ENCODE measurements at places on chromosomes 16 and 17.

DNA sequence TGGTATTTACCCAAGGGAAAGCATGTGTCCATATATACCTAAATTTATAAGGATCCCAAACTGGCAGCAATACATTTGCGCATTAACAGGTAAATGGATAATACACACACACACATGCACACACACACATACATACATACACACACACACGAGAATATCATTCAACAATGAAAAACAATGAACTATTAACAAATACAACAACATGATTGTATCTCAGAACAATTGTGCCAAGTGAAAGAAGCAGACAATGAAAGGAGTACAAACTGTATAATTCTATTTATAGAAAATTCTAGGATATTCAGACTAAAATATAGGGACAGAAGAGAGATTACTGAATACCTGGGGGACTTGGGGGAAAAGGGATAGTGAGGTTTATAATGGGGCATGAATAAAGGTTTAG is 323.0 kb downstream of the KCNJ2 start:
- no peak for DNase-seq

GRCh38 chr17:69762766-69763165 is 312.3 kb upstream of the KCNJ16 start:
- DNase-seq: no peak

DNA sequence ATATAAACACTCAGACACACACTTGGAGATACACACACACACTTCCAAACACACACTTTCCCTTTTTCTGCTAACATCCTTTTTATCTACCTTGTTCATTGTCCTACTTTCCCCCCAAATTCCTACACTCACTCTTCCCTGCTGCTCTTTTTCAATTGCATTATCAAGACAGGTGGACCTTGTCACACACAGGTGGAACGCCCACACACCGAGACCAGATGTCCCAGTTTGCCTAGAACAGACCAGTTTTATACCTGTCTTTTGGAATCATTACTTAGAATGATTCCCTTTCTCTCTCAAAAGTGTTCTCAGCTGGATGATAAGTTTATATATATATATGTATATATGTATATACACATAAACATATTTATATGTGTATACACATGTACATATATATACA is 50.7 kb upstream of the ARHGAP44 start:
- no peak for DNase-seq

DNA sequence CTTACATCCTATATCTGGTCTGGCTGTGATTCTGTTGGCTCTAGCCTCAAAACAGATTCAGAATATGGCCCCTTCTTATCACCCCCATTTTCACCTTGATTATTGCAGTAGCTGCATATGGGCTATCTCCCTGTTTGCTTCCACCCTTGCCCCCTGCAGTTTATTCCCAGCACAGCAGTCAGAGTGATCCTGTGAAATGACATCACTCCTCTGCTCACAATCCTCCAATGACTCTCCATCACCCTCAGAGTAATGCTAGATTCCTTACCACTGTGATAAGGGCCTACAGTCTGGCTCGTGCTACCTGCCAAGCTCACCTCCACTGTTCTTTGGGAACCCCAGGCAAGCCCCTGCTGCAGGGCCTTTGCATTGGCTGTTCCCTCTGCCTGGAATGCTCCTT is 92.5 kb downstream of the ASIC2 start:
- DNase-seq: peak; percentile 18

DNA sequence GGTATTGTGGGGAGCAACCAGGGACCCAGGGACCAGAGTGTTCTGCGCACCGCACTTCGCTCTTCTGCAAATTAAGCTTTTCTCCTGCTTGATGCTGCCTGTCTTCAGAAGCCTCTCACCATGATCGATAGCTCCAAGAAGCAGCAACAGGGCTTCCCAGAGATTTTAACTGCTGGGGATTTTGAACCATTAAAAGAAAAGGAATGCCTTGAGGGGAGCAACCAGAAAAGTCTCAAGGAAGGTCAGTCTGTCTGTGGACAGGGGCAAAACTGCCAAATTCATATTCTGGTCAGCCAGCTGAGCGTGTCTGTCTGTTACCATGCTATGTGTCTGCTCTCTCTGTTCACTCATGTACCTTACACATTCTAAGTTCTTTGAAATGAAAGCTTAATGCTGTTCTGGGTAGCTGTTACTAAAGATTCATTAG is 115.7 kb downstream of the MRTFB start:
- no peak for DNase-seq

- no peak for DNase-seq
These were observed 536.7 kb upstream of the HSBP1 start for GRCh38 chr16:83271123-83271522.

GRCh38 chr17:80894726-80895125 is 96.9 kb upstream of the CHMP6 start:
- DNase-seq: no peak

GRCh38 chr16:6573577-6573976 is 759.1 kb upstream of the RBFOX1 start:
- no peak for DNase-seq

DNA sequence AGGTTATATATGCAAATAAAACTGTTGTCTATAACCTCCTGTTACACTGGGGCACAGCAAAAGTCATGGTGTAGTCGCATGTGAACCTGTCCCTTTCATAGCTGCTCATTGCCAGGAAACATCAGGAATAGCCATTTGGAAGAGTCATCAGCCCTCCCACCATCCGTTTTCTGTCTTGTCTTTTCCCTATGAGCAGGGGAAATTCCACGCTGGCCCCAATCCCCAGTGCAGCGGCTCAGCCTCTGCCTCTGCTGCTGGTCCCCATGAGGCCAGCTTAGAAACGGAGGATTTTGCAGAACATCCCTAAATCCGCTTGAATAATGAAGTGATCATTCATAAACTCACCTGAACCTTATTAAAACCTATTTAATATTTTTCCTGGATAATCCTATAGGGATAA is 10.5 kb downstream of the MAPT start:
- no peak for DNase-seq

DNA sequence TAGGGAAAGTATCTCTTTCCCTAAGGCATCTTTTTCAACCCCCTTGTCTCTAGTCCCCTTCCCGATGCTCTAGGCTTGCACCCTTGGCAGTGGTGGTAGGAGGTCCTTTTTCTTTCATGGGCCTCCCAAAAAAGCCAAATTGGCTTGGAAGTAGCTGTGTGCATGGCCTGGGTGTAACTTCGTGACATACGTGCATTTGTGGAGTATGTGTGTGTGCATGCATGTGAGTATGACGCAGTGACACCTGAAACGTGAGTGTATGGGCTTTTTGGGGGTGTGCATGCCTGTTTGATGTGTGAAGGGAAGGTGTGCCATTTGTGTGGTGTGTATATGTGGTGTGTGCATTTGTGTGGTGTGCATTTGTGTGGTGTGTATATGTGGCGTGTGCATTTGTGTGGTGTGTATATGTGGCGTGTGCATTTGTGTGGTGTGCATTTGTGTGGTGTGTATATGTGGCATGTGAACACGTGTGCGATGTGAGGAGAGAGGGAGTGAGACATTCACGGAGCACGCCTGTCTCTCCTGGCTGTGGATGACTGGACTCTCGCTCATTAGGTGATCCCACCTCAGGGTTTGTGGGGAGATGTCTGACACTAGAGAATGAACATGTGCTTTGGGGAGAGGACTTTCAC is 15.7 kb downstream of the IGFBP4 start:
- DNase-seq: no peak

GRCh38 chr17:69912805-69913204 is 162.2 kb upstream of the KCNJ16 start:
- DNase-seq: no peak

- no peak for DNase-seq
These were observed 10.8 kb downstream of the C16orf90 start for GRCh38 chr16:3484318-3485096.

- DNase-seq: no peak
These were observed 9.6 kb upstream of the WNT9B start for GRCh38 chr17:46841561-46842379.

DNA sequence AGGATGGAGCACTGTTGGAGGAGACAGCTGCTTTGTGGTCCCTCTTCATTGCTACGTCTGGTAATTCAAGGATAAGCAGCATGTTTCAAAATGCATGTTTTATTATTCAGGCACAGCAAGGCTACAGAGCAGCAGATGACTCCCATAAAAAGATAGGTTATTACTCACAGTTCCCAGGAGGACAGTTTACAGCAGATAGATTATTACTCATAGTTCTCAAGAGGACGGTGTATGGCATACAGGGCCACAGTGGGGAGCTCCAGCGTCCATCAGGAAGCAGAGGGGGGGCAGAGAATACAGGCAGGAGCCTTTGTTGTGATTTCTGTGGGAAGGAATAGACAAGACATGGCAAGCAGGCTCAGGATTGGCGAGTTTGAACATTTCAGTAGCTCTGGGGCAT is 72.9 kb downstream of the DNAH9 start:
- DNase-seq: peak; percentile 1

DNA sequence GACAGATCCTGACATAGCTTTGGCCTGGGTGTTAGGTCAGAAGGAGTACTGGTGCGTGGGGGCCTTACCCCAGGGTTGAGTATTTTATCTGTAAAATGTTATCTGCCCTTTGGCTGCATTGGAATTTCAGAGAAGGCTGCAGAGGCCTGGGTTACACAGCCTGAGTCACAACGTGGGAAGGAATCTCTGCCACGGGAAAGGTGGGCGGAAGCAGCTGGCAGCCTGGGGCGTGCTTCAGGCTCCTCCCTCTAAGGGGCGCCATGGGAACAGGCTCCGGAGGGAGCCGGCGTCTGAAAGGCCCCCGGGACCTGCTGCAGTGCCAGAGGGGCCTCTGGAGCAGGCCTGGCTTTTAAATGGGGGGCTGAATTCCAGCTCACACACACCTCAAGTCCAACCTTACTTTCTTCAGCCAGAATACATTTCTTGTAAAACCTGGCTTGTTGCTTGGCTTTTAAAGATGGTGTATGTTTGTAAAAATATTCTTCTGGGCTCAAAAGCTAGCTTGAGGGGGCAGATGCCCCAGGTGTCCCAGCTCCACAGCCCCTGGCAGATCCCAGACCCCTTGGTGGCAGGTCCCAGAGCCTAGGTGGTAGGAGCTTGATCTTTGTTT is 142.2 kb downstream of the RAB11FIP4 start:
- DNase-seq: peak; percentile 82

DNA sequence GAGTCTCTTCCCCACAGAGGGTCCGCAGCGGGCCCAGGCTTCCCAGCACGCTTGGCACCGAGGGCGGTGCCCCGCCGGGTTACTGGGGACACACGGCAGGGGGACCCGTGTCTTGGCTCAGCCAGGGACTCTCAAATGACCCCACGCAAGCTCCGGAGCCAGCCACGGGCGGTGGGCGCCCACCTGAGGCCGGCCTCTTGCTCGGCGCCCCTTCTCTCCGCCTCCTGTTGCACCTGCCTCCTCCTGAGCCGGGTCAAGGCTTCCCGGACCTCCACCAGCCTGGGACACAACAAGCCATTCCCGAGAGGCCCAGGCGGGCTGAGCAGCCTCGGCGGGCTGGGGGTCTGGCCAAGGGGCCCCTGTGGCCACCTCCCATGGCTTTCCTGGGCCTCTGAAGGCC is 1.7 kb downstream of the CCDC154 start:
- DNase-seq: no peak

DNA sequence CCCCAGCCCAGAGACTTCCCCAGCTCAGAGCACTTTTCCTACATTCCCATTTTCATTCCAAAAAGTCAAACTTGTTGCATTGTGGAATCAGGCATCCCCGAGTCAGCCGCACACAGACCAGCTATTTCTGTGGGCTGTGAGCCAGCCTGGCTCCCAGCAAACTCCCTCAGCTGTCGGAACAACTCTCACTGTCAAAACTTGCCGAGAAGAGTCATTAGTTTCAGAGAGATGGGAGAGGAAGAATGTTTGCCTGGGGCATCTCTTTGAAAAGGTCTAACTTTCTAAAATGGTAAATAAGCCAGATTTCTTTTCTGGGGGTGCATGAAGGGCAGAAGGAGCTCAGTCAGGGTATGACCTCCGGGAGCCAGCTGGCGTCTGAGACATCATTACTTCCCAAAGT is 280.0 kb downstream of the TMEM114 start:
- DNase-seq: no peak

- DNase-seq: no peak
These were observed 23.6 kb downstream of the TANGO6 start for GRCh38 chr16:68866933-68867332.

DNA sequence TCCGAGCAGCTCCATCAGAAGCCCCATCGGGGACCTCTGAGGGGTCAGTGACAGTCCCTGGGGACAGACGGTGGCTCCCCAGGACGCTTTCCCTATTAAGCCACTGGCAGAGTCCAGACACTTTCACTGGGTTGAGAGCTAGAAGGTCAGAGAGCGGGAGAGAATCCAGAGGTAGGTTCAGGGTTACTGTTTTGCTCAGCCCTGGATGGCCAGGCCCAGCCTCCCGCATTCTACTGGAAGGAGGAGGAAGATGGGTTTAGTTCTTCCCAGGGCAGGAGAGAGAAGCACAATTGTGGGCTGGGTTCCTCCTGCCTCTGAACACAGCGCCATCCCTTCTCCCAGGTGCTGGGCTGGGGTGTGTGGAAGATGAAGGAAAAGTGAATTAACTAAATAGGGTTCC is 452.8 kb downstream of the SLC39A11 start:
- no peak for DNase-seq

- DNase-seq: peak; percentile 54
These were observed 949 bp downstream of the UBTF start for GRCh38 chr17:44218344-44219107.

- no peak for DNase-seq
These were observed 317.3 kb downstream of the FOXL1 start for GRCh38 chr16:86895606-86896005.

DNA sequence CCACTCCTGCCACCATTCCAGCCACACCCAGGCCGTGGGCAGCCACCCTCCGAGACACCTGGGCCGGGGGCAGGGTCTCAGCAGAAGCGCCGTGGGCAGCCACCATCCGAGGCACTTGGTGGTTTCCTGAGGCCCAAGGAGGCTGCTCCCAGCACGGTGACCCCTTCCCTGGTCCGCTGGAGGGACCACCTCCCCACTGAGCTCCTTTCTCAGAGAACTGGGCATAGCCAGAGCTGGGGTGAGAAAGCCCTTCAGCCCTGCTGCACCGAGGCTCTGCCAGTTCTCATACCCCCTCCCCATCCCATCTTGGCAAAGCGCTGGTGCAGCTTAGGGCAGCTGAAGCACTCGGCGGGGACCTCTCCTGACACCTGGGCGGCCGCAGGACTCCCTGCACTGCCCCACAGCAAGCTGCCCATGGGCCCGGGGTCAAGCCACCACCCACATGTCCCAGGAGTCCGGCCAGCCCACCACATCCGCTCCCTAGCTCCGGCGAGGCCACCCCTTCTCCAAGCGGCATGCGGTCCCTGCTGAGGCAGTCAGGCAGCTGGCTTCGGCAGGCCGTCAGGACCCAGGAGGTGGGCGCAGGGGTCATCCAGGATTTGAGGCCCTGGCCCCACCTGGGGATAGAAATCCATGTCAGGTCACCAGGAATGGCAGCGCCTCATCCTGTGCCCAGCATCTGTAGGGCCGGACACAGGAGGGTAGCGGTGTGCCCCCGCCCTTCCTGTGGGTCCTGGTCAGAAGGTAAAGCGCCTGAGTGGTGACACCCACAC is 1.3 kb upstream of the CYBA start:
- no peak for DNase-seq

Data from bronchial epithelial cell (primary cell).